ENCODE measurements at places on chromosomes 7 and 10.

DNA sequence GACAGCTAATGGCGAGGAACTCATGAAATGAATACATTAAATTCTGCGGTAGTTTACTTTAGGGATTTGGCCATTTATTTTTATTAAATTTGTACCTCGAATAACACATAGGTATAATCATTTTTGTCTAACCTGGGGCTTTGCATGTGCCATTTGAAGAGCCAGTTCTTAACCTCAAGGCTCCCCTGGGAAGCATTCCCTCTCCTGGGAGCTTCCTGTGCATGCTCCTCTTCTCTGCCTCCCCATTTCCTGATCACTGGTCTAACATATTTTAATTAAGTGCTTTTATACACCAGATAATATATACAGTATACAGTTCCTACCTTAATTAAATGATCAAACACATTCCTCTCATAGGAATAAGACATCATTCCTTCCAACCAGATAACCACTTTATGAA lies 183.9 kb upstream of the FZD1 start:
- DNase-seq = no peak

- no peak for DNase-seq
These were observed 720.9 kb downstream of the PARD3 start for GRCh38 chr10:34094146-34094696.

DNA sequence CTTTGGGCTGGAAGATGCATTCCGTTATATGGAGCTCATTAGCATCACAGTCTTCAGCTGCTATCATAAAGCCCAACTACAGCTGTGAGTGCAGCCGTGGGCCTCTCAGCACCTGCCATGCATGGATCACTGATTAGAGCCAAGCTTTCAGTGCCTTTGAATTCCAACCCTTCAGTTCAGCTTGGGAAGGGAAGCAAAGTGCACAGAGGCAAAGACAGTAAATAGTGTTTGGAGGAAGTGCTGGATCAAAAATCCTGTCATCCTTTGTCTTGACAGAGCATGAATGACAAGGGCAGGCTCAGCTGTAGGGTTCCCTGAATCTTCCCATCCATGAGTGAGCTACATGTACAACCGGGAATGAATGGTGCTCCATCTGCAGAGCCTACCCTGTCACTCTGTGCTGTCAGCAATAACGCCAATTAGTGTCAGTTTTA lies 153.7 kb downstream of the DNAJB9 start:
- no peak for DNase-seq

GRCh38 chr10:71939861-71940474 lies 24.2 kb upstream of the CHST3 start:
- DNase-seq = no peak

DNA sequence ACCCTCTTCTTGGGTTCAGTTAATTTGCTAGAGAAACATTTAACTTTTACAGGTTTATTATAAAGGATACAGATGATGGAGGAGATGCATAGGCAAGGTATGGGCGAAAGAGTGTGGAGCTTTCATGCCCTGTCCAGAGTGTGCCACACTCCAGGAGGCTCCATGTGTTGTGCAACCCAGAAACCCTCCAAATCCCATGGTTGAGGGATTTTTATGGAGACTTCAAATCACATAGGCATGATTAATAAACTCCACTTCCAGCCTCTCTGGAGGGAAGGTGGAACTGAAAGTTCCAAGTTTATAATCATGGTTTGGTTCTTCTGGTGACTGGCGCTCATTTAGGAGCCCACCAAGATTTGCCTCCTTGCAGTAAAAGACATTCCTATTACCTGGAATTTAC lies 159.9 kb downstream of the PHTF2 start:
- no peak for DNase-seq

DNA sequence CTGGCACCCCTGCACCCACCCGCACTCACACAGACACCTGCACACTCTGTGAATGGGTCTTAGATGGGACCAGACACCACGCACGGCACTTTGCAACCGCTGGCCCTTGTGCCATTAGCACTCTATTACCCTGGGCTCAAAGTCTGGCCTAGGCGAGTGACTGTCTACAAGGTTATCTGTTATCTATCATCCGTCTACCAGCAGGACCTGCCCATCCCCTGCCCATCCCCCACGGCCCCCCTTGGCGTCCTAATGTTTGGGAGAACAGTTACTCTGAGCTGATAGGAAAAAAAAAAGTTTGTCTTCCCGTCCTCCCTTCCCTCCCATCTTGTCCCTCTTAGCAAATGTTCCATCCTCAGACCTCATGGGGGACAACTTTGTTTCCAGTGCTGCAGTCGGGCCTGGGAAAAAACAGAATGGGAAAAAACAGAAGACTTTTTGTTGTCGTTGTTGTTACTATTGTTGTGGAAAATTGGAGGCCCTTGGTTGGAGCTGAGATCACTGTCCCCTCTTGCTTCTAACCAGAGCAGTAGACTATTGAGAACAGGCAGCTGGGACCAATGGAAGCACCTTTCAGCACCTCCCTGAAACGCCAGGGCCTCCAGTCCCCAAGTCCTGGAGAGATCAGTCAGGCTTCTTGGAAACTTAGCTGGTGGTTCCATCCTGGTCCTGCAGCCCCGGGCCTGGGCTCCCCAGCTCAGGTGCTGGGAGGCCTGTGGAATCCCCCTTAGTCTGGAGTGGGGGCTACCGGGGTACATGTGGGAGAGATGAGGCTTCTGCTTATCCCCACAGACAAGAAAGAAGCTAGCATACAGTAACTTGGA lies 12.2 kb downstream of the UNCX start:
- DNase-seq = no peak

DNA sequence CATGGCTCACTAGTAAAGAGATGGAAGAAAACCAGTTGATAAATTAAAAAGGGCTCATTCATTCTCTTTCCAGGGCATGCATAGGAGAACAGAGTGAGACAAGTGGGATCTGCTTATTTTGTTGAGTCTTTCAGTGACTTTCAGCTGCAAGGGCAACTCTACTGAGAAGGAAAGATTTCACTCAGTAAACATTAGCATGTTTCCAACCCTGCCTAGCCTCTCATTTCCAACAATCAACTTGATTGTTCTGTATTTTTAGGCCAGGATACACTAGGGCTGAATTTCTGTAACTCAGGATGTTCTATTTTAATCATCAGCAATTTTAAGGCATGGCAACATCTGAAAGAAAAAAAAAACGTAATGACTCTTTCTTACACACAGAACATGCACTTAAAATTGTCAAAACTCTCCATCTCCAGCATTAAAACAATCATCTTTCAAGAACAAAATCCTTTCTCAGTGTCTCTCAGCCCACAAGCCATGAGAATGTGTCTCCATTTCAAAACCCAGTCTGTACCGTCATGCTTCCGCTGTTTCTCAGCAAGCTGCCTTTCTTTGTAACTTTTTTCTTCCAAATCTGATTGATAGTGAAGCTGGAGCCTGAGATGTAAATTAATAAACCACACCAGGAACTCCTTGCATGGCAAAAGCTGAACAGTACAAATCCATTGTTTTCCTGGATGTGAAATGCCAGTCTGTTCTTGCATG lies 147.2 kb upstream of the KLF14 start:
- no peak for DNase-seq

DNA sequence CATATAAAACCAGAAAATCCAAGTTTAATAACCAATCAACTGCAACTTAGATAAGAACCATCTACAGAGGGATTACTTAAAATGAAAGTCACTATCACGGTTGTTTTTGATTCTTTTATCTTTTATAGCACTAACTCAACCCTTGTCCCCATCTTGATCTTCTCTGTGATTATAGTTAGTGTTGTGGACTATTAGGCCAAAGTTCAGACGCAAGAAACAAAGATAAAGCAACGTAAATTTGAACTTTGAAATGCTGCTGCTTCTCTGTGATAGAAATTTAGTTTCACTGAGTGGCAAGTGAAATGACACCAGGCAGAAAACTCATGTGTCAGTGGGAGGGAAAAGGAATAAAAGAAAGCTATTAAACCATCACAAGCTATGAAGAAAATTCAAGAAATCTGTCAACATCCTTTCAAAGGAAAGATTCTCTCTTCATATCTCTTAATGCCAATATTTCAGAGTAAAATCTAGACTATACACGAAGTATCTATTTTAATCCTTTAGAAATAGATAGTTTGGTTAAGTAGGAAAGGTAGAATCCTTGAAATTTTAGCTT lies 71.8 kb upstream of the MALRD1 start:
- no peak for DNase-seq

- DNase-seq = no peak
These were observed 735.1 kb upstream of the SORCS1 start for GRCh38 chr10:107899502-107900062.

All from right renal cortex interstitium (tissue), 3 donors.